ENCODE measurements at places on chromosomes 1 and 21.

GRCh38 chr1:161086457-161086856 lies 2.9 kb downstream of the NECTIN4 start:
- no peak for DNase-seq

GRCh38 chr1:2459757-2460156 lies 16.3 kb upstream of the PLCH2 start:
- DNase-seq: no peak

- no peak for DNase-seq
These were observed 184.7 kb downstream of the ROR1 start for GRCh38 chr1:63958556-63958955.

DNA sequence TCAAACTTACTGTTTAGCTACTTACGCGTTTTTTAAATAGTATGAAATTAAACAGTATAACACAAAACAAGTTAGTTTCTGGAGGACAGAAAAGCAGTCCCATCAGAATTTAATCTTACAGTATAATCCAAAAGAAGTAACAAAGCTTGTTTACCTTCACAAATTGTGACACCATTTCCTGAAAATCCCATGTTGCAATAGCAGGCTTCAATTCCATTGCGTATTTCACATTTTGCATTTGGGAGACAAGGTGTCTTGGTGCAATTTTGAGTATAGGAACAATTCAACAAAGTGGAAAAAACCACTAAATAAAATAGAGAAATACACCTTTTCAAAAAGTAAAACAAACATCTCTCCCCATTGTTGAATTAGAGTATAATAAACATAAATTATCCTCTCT lies 1.6 kb downstream of the ADGRL4 start:
- DNase-seq: no peak

DNA sequence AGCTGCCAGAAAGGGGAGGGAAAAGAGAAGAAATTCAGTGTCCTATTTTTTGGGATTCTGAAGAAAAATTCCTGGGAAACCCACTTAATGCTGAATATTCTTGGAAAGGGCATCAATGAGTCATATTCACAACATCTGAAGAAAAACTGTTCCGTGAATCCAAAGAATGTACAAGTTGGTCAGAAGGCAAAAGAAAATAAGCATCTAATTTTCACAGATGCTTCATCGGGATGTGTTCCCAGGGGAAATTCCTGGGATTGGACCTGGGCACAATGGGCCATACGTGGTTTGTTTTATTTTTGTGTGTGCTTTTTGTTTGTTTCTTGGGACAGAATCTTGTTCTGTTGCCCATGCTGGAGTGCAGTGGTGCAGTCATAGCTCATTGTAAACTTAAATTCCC lies 112.2 kb downstream of the MAP3K21 start:
- DNase-seq: no peak

GRCh38 chr21:39628385-39628784 lies 15.6 kb downstream of the B3GALT5 start:
- no peak for DNase-seq

DNA sequence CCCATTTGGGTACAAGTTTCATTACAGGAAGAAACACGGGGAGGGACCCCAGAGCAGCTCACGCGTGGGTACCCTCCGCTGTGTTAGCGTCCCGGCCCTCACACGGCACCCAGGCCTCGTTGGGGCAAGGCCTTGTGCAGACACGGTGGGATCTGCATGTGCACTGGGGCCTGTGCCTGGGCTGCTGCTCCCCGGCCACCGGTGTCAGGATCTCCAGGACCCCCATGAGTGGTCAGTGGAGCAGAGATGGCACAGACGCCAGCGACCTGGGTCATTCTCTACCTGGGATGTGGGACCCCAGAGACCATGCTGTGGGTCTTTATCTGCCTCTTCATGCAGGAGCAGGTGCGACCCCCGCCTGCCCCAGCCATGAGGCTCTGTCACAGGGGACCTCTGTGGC lies 5.4 kb upstream of the SAMD11 start:
- DNase-seq: no peak

DNA sequence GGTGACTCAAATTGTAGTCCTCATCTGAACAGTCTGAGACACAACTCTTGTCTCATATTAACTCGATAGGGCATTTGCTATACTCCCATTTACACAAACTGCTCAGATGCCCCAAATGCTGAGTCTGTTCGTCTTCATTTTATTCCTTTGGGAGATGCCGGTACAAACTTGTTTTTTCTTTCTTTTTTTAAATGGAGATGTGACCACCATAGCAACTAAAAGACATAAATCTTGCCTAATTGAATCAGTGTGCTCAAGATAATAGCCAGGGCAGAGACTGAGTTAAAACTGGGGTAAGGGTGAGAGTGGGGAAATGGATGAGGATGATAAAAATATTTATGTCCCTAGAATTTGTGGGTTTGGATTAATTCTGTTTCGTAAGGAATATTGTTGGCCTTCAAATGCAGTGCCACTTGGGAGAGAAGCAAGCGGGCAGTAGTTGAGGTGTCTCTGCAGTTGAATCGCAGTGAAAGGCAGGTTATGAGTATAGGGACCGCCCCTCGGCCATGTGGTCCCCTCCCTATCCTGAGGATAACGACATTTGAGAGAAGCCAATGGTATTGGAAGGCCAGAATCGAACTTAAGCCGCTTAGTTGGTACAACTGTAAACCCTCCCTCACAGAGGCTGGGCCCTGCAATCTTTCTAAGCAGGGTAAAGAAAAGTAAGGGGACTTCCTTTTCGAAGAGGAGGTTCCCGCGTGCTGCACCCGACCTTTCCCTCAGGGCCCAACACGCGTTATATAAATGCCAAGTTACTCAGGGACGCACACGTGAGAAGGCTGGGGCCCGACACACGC lies 859 bp upstream of the LRRC8B start:
- no peak for DNase-seq

GRCh38 chr1:44060830-44061267 lies 29.6 kb upstream of the SLC6A9 start:
- DNase-seq: no peak

- no peak for DNase-seq
These were observed 841.1 kb downstream of the USP25 start for GRCh38 chr21:16570856-16571255.

GRCh38 chr1:22500471-22500870 lies 48.8 kb downstream of the ZBTB40 start:
- peak; percentile 15 for DNase-seq

- no peak for DNase-seq
These were observed 74.5 kb upstream of the B3GALT2 start for GRCh38 chr1:193260896-193261295.

DNA sequence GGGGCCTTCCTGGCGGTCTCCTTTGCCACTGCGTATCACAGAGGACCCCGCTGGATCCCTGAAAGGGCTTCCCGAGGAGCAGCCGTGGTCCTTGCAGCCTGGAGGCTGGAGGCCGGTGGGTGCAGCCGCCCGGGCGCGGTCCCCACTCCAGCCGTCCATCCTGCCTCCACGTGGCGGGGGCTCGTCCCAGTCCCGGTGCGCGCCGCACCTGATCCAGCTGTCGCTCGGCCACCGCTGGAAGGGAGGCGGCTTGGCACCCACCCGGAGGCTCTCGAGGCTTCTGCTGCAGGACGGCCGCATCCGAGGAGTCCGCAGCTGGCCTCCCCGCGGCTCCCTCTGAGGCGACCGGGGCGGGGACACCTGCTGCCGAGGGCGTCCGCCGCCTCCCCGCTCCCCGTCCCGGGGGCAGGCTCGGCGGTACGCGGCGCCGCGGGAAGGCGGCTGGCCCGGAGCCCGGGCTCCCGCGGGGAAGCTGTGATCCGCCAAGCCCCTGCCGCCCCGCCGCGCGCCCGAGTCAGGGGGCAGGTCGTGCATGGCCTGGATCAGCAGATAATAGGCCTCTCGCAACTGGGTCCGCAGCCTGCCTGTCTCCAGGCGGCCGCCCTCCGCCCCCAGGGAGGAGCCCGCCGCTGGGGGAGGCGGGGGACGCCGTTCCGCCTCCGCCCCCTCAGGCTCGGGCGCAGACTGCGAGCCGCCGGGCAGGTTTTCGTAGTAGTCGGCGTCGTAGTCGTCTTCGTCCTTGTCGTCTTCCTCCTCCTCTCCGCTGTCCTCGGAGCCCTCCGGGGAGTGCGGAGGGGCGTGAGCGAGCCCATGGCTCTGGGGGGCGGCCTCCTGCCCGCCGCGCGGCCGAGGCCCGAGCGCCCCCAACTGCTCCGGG lies at the start of gene SYDE2:
SYDE2 (minus strand) TSS at position 554 of the 877 bp plus-strand sequence; CDS start at position 534, 20 bp downstream.
- no peak for DNase-seq

- no peak for DNase-seq
These were observed 38.6 kb downstream of the C1orf87 start for GRCh38 chr1:60034999-60035398.

Measured in GM04503 (cell line).